ENCODE measurements at places on chromosomes 4 and X.

- no peak for DNase-seq
These were observed 51.8 kb downstream of the LRP2BP start for GRCh38 chr4:185343726-185344581.

DNA sequence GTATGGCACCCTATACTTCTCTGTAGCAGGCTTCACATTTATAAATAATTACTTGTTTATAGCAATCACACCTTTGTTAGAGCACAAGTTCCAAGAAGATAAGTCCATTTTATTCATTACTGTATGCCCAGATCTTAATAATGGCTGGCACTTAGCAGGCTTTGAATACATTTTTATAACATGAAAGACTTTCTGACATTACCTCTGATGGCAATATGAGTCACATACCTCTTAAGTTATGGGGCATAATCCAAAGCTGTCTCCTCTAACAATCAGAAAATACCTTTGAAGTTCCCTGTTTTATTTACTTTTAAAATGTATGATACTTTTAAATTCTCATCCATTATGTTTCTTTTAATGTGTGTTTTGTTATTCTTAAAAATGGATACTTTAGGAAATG, 12.2 kb downstream of the SCRG1 start:
- DNase-seq = no peak

DNA sequence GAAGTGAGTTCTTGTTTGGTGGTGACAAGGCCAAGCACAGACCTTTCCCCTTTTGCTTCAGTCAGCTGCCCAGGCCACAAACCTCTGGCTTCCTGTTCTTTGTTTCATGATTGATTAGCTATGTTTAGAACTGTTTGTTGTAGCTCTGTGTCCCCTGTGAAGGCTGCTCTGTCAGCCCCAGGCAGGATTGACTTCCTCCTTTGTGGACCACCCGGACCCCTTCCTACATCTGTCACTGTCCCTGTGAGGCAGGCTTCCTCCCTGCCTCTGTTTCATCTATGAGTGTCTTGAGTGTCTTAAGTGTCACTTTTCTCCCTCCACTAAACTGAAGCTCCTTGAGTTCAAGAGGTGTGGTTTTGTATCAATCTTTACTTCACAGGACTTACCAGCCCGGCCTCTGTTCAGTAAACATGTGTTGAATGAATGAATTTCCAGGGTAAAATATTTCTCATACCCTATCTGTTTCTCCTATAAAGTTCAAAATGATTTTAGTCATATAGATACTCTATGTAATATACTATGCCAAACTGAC, 83.5 kb downstream of the ZNF674 start:
- DNase-seq = no peak

GRCh38 chrX:11386001-11386523, 92.8 kb downstream of the AMELX start:
- DNase-seq = no peak

GRCh38 chr4:172997217-172997609, 171.4 kb upstream of the GALNT7 start:
- DNase-seq = no peak

GRCh38 chrX:12210971-12211370, 72.7 kb downstream of the FRMPD4 start:
- DNase-seq = no peak

GRCh38 chr4:96598465-96598864, 758.6 kb downstream of the PDHA2 start:
- DNase-seq = no peak

DNA sequence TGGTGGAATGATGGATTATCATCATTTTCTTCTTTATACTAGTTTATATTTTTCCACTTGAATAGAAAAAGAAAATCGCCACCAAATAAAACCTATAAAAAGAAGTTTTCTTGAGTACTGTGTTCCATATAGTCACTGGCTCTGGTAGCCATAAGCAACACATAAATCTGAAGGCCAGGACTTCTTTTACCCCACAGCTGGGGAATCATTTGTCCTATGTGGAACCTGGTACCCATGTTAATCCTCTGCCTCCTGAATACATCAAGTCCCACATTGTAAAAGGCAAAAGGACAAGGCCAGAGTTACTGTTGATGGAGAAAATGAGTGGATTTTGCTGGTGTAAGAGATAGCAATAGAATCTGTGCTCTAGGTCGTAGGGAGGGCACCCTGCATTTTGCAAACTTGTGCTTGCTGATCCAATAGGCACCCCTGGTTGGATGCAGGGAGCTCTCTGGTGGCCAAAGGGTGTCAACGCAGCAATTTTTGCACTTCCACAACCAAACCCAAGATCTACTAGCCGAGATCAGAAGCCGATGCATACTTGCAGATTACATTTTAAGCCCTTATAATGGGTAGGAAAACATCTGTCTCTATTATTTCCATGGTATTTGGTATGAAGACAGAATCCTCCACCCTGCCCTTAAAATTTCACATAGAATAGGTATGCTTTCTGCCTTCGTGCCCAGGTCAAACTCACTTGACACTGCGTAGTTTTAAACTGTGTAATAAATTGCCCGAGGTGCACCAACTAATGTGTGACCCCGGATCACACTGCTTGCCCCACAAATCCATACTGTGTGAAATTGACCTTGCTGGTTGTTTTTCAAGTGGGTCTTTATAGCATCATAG, 146.2 kb upstream of the SCML1 start:
- DNase-seq = peak; percentile 58

DNA sequence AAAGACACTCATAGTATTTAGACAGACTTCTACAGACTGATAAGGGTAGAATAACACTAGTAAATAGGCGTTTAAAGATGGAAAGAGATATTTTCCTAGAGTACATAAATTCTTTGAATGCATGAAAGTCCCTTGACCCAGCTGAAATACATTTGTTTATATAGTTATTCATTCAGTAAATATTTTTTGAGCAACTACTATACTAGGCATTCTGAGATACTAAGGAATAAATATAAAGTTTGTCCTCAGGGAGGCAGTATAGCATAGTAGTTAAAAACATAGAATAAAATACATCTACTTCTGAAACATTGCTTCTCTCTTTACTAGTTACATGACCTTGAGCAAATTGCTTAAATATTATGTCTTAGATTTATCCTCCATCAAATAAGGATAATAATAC, 27.4 kb downstream of the HMGN5 start:
- no peak for DNase-seq

DNA sequence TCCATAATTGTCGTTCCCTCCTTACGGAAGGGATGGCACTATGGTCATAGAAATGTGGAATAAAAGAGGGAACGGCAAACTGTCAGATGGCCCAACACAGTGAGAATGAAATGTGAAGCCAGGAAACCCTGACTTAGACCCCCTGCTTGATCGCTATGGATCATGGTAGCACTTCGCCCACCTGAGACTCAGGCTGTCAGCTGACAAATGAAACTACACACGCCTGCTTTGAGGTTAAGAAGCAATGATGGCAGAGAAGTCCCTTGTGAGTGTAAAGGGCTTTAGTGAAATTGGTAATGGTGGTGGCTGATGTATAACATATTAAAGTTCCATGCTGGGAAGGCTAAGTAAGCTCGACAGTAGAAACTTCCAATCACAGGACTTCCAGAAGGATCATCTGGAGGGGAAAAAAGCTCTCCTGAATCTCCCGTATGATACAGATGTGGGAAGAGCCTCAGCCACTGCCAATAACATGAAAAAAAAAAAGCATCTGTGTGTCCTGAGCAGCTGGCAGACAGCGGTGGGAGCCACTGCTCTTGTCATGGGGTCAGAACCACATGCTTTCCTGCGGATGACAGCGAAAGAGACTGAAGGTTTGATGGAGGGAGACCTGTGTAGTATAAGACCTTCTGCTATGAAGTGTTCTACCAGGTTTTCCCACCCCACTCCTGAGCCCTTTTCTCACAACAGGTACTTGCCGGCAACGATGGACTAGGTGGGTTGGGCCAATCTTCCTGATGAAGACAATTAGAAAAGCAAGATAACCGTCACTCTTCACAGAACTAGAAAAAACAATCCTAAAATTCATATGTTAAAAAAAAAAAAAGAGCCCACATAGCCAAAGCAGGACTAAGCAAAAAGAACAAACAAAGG, 107.6 kb downstream of the AFAP1 start:
- no peak for DNase-seq

- no peak for DNase-seq
These were observed 453.1 kb downstream of the CCSER1 start for GRCh38 chr4:90580326-90580725.

- DNase-seq = no peak
These were observed 6.9 kb downstream of the FGA start for GRCh38 chr4:154583677-154584076.

- no peak for DNase-seq
These were observed 40.5 kb downstream of the AFF2 start for GRCh38 chrX:148540671-148541583.

DNA sequence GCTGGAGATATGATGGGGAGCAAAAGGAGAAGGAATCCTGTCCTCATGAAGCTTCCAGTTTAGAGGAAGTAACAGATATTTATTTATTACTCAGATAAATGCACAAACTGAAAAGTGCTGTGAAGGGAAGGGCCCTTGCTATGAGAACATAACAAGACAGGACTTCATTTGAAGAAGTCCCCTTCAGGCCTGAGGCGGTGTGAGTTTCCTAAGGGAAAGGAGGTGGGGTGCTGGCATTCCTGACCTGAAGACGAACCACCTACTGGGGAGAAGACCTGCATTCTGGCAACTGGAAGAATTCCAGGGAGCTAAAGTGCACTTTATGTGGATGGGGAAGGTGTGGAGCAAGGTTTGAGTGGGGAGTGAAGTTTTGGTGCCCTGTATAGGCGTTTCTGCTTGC, 15.9 kb upstream of the SPARCL1 start:
- DNase-seq = no peak

DNA sequence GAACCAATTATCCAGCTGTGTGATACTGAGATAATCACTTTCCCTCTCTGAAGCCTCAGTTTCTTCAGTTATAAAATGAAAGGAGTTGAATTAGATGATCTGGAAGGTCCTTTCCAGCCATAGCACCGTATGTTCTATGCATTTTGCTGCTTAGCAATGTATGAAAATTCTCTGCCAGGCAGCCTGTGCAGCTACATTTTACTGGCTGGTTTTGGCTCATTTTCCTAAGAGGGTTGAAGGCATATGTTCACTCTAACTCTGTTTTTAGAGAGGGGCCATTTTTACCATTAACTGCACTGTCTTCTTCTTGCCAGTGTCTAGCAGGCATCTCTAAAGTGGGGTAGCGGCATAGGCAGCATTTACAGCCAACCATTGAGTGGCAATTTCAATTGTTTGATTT, 26.1 kb downstream of the TRPC5 start:
- no peak for DNase-seq

DNA sequence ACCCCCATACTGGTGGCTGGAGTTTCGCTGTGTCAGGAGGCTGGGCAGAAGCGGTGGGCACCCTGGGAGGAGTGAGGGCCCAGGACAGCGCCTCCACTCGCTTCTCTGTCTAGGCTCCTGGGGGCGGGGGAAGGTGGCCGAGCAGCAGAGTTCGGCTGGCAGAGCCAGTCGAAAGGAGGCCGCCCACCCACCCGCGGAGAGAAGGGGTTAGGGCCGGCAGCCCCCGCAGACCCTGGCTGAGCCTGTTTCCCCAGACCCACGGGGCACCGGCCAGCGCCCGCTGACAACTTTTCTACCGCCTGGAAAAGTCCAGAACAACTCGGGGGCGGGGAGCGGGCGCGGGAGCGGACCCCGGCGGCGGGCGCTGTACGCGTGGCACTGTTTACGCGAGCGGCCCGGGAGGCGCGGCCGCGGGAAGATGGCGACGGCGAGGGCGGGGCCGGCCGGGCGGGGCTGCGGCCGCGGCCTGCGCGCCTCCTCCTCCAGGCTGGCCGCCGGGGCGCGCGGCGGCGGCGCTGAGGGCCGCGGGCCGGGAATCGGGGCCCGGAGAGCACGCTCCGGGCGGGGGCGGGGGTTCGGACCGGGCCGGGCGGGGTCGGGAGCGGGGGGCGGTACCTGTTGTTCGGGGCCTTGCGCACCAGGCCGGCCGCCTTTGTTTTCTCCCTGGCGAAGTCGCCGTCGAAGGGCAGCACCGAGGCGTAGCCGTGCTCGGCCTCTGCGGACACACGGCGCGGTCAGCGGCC, 628 bp downstream of the MXD4 start:
- DNase-seq = peak; percentile 65

DNA sequence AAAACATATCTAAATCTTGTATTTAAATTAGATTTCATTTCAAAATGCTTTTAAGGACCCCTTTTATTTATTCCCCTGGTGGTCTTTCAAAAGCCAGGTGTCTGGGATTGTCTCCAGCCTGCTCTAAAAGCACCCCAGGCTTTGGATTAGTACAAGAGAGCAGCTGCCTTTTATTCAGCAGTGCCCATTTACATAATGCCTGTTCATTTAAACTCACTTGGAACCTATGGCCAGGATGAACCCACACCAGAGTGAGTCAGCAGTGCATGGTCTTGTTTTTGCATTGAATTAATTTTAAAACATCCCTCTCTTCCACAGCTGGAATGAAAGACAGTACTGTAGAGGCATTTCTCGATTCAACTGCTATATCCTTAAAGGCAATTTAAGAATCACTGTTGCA, 64.1 kb upstream of the TENM3 start:
- DNase-seq = no peak

GRCh38 chr4:26199596-26199995, 121.2 kb upstream of the RBPJ start:
- DNase-seq = no peak

GRCh38 chr4:152680988-152681603, 1.3 kb upstream of the TMEM154 start:
- DNase-seq = no peak

DNA sequence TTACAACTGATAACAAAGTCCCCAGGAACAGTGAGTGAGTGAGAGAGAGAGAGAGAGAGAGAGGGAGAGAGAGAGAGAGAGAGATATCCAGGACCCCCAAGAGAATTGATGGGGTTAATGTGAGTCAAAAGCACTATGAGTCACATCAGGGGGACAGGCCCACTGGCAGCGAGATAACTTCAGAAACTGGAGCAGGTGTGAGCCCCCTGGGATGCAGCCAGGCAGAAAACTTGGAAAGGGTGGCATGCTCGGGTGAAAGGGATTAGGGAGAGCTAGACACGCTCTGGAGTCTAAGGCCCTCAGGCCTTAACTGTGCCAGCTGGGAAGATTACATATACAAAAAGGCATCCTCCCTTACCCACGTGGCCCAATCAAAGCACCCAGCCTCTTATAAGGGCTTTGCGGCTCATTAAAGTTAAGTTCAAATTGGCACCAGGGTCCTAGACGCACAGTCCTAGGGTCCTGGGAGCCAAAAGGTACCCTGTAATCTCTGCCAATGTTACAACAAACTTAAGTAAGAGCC, 841 bp downstream of the ACOT9 start:
- DNase-seq = peak; percentile 11

- DNase-seq = no peak
These were observed 15.6 kb downstream of the DOK7 start for GRCh38 chr4:3478446-3479357.

GRCh38 chr4:168480931-168481611, 779 bp upstream of the DDX60L start:
- peak; percentile 34 for DNase-seq

DNA sequence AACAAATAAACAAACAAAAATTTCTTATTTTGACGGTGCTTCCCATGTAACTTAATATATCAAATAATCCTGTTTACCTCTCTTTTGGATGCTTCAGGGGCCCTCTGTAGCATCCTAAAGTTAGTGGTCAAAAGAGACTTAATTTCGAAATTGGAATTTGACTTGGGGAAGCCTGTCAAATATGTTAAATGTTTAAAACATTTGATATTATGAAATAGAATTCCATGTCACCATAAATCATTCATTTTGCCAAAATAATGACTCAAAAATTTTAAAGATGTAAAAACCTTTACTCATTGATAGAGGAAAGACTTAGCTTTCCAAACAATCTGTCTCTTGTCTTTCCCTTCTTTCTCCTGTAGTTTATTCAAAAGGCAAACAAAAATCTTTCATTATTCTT, 20.6 kb upstream of the TEX13A start:
- no peak for DNase-seq

GRCh38 chr4:133147286-133147821, 1.7 kb upstream of the PCDH10 start:
- DNase-seq = no peak

Measured in activated CD4-positive, alpha-beta T cell treated with anti-CD3 and anti-CD28 coated beads for 48 hours (primary cell).